ENCODE measurements at places on chromosomes 12 and 14.

- DNase-seq = peak; percentile 46
These were observed 38.6 kb downstream of the MGST1 start for GRCh38 chr12:16385782-16386646.

DNA sequence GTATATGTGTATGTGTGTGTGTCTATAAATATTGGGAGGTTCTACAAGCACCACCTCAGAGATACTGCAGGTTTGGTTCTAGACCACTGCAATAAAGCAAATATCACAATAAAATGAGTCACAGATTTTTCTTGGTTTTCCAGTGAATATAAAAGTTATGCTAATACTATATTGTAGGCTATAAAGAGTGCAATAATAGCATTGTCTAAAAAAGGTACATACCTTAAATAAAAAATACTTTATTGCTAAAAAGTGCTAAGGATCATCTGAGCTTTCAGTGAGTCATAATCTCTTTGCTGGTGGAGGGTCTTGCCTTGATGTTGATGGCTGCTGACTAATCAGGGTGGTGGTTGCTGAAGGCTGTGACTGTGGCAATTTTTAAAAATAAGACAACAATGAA, 111.1 kb downstream of the VEZT start:
- DNase-seq = no peak

- DNase-seq = no peak
These were observed 199.9 kb downstream of the CCDC91 start for GRCh38 chr12:28390206-28390605.

- DNase-seq = no peak
These were observed 21.9 kb downstream of the CEP170B start for GRCh38 chr14:104886690-104887622.

GRCh38 chr12:71710276-71711125, 24.6 kb downstream of the TMEM19 start:
- DNase-seq = no peak

GRCh38 chr12:45978108-45978507, 12.3 kb downstream of the SCAF11 start:
- DNase-seq = no peak

DNA sequence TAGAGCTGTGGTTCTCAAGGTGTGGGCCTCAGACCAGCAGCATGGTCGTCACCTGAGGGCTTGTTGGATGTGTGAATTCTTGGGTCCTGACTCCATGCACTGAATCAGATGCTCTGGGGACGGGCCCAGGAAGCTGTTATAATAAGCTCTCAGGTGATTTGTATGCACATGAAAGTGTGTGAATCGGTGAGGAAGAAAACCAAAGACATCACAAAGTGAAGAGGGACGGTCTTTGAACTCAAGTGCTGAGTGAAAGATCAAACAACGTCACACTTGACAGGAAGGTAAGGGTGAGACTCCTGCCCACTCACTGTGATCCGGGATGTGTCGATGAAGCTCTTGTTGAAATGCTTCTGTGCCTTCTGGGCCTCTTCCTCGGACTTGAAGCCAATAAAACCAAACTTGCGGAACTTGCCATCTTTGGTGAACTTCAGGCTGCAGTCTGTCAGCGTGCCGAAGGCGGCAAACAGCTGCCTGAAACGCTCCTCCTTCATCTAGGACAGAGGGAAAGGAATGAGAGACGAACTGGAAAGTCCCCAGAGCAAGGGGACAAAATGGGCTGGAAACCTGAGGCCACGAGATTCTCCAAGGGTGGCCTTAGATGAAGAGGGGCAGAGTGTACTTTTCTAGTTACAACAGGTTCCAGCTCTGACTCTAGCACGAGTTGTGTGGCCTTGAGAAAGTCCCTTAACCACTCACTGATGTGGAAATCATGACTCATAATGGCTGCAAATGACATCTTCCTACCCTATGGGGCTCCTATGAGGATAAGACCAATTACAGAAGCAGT, 4.0 kb downstream of the RBM19 start:
- DNase-seq = no peak

- DNase-seq = no peak
These were observed 254.6 kb downstream of the C12orf42 start for GRCh38 chr12:103241184-103241583.

DNA sequence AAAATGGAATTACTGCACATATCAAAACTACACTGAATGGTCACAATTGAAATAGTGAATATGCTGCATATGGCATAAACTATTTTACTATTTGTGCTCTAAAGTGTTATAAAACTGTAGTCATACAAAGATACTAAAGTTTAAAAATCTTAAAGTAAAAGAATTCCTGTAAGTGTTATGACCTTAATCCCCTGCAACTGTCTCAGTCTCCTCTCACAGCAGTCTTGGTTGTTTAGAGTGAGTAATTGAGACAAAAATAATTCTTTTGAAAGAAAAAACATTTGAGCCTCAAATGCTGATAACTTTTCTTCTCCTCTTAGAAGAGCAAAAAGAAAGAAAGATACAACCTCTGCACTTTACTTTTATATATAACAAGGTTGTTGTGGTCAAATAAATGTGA, 99.9 kb downstream of the SYT1 start:
- DNase-seq = no peak

DNA sequence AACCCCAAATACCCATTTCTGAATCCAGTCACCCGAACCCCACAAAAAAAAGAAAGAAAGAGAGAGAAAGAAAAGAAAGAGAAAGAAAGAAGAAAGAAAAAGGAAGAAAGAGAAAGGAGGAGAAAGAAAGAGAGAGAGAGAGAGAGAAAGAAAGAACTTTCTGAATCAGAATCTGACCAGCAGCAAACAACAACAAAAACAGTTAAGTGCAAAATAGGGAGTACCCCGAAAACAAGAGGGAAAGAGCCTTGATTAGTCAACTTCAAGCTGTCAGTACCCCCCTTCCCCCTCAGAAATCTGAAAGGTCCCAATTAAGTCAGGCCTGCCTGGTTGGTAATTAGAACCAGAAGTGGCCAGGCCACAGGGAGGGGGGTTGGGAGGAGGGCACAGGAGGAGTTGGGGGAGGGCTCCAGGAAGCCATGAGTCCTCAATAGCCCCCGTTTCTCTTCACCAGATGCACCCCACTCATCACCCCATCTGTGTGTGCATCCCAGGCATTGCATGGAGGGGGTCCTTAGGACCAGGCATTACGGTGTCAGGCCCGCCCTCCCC, 9.8 kb downstream of the RARG start:
- DNase-seq = no peak

GRCh38 chr12:78210894-78211302, 380.2 kb downstream of the NAV3 start:
- DNase-seq = no peak

DNA sequence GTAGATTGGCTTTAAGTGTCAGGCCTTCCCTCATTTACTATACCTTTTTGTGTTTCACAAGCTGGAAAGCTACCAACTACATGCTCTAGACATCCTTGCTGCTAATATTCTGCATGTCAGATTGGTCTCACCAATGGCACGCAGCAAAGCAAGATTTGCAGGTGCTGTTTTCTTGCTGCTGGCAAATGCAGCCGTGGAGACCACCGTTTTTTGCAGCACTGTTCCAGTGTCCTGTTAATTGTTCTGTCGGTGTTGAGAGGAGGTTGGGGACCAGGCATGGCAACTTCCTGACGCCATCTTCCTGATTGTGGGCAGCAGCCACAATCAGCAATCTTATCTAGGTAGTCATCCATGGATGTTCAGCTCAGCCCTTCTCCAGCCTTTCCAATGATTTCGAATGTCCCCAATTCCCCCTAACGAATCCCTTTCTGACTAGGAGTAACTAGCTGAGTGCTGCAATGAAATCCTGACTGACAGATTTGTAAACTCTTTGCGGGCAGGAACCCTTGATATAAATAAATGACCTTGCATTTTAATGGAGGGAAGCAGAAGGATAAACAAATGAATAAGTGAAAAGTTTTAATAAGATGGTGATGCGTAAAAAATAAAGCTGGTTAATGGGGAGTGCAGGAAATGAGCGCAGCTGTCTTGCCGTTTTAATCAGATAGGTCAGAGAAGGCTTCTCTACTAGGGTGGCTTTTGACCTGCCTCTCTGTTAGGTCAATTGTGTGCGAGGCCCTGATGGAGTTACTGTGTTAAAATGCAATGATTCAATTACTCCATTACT, 574 bp upstream of the CRADD start:
- DNase-seq = peak; percentile 8

GRCh38 chr12:131153956-131154355, 200.2 kb downstream of the ADGRD1 start:
- no peak for DNase-seq

DNA sequence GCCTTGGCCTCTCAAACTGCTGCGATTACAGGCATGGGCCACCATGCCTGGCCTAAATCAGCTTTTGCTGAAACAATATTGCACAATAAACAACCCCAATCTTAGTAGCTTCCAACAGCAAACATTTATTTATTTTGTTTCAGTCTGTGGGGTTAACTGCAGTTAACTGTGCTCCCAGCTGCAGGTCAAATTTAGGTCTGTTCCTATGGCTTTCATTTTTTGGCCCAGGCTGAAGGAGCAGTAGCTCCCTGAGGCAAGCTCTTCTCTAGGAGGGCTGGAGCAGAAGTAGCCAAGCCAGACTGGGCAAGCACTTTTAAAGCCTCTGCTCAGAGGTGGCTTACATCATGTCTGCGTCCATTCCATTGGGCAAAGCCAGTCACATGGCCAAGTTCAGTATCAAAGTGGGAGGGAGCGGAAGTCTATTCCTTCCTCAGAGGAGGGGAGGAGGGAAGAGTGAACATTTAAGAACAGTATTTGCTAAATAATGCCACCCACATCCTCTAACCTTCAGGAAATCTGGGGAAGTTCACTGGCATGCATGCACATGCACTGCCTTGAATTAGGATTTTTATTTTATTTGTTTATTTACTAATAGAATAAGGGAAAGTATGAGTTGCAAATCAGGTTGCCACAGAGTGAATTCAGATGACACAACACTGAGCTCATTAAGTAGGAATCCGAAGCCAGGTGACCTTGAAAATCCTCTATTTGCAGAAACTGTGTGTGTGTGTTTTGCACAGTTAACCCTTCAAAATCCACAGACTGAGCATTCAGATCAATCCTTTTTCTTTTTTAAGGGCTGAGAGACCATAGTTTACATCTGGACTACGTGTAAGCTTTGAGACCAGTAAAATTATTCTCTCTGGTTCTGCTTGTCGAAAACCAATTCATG, 122.0 kb upstream of the SEL1L start:
- DNase-seq = no peak

DNA sequence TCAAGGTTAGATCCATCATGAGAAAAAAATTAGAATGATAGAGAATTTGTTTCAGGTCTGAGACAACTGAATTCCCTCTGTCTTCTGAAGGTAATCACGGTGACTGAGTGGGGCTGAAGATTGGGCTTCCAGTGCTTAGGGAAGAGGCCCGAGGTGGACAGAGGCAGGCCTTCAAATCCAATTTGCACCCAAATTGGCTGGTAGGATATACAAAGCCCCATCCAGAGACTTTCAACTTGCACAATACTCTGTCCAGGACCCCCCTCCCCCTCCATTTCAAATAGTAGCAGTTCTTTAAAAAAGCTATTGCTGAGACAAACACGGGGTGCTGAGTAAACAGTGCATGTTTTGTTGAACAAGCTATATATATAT, 3.6 kb upstream of the FOXG1 start:
- no peak for DNase-seq

DNA sequence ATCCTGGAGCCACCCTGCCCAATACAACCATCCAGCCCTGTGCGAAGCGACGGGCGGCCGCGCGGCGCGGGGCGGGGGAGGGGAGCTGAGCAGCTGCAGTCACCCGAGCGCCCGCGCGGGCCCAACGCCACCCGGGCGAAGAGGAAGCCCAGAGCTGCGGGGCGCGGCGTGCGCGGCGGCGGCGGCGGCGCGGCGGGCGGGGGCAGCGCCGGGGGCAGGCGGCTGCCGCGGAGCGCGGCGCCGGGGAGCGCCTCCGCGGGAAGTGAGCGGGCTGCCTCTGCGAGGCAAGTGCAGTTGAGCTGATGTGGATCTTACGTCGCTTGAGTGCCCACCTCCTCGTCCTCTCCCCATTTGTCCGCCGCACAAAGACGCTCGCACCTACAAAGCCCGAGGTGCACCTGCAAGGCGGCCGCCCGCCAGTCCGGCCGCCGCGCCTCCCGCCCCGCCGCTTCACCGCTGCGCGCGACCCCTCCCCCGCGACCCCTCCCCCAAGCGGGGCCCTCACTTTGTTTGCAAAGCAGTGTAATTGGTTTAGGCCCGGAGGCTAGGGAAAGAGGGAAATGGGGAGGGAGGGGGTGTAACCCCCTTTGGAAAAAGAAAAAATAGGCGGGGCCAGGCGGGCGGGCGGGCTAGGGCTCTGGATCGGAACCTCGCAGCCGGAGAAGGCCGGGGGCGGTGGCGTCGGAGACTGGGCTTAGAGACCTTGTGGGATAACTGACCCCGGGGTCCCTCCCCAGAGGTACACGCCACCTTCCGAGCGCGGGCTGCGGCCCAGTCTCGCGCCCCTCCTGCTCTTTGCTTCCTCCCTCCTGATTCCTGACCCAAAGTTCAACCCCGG, at the start of the genes FOXA1 and TTC6:
Gene FOXA1, minus strand, starts transcription at position 279 of the 838 bp plus-strand sequence. Its CDS starts 277 bp downstream, at position 2.
Gene TTC6, plus strand, starts transcription at position 659 of the 838 bp plus-strand sequence. CDS start 26,436 bp downstream, outside the sequence.
- DNase-seq = peak; percentile 41

DNA sequence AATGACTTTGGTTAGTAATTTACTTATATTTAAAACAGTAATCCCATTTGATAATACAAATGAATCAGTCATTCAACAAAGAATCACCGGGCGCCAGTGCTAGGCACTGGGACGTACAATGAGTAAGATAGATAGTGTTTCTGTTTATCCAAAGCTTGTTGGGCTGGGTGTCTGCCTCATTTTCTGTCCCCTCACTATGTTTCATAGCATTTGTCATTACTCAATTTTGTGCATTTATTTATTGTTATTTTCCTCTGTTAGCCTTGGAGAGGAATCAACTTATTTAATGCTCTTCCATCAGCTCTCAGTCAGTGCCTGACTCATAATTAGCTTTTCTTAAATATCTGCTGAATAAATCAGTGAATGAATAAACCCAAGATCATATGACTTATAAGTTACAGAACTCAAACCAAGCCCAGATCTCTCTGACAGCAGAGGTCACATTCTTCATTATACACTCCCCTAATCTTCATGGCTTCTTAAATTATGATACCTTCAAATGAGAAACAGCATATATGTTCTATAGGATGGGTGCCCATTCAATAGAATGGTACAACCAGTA, 86.2 kb downstream of the TSPAN8 start:
- DNase-seq = no peak

- no peak for DNase-seq
These were observed 206.4 kb upstream of the GRIP1 start for GRCh38 chr12:66885115-66885875.

DNA sequence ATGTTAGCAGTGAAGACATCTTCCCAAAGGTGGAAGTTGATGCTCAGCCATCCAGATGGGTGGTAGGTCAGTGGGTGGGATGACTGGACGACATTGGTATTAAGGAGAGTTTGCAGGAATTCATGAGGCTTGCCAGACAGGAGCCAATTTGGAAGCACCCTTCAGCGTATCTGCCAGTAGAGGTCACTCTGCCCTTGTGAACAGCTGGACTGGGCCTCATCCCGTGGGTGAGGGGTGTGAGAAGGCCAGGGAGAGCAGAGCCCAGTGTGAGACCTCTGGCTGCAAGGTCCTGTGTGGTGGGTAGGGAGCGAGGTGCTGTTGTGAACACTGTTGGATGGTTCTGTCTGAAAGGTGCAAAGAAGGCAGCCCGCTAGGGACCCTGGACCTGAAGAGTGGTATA, 37.7 kb downstream of the SLC5A8 start:
- peak; percentile 4 for DNase-seq

DNA sequence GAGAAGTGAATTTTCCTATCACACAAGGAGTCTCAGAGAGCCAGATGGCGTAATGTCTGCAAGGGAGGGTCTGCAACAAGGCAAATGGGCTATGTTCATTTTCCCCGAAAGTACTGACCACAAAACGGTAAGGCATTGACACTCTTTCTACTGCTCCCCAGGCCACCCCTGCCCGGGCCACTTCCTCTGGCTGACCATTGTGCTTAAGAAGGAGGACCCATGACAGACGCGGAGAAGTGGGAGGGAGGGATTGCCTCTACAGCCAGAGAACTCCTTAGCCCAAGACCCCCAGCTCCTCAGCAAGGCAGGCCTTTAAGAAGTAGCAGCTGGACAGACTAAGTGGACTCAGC, 1.2 kb downstream of the NCKAP5L start:
- DNase-seq = no peak
